ENCODE measurements at places on chromosomes 3 and 15.

GRCh38 chr15:90481023-90481422, 48.7 kb upstream of the CRTC3 start:
- no peak for DNase-seq

DNA sequence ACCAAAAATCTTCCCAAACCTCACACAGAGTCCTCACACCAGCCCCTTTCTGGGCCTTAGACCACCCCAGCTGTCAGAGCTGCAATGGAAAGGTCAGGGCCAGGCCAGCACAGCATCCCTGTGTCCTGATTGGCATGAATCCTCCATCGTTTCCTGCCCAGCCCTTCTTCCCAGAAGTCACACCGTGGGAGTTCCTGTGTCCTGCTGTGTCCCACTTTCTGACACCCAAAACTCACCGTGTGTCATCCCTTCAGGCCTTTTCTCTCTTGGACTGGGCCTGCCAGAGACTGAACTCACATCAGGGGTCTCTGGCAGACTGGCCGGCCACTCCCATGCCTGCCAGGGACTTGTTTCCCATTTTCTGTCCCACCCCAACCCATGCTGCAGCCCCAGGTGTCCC, 32.5 kb upstream of the CHRNB4 start:
- DNase-seq: no peak

- no peak for DNase-seq
These were observed 334.2 kb upstream of the SEMA6D start for GRCh38 chr15:47383102-47383501.

DNA sequence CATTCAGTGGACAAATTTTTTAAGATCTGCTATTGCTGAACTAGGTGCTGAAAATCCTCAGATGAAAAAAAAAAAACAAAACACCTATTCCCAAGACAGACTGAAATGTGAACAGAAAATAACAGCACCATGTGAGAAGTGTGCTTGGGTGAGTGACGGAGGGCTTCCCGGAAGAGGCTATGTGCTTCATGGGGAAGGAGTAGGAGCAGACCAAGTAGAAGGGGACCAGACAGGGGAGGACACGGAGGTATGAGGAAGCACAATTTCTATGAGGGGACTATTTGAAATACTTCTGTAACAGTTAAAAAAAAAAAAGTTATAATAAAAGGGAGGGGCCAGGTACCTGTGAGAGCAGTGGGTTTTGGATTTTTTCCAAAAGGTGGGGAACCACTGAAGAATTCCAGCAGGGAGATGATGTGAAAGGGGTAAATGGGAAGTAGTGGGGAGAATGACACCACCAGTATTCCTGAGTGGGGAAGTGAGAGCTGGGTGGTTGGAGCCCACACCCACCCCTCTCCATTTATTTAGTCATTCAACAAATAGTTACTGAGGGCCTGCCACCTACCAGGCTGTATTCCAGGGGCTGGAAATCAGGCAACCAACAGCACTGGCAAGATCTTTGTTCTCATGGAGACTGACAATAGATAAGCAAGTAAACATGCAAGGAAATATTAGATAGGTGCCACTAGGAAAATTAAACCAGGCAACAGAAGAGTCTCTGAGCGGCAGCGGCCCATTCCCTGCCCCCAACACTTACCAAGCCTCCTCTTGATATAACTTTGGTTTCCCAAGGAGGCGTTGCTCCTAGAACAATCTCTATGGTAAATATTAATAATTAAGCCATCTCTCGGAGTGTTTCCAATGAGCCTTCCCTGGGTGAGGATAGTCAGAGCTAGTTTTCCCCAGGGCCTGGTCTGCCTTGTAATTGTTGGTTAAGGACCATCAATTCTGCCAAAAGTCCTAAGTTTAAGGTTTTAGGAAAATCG, 3.8 kb upstream of the USP3 start:
- no peak for DNase-seq

DNA sequence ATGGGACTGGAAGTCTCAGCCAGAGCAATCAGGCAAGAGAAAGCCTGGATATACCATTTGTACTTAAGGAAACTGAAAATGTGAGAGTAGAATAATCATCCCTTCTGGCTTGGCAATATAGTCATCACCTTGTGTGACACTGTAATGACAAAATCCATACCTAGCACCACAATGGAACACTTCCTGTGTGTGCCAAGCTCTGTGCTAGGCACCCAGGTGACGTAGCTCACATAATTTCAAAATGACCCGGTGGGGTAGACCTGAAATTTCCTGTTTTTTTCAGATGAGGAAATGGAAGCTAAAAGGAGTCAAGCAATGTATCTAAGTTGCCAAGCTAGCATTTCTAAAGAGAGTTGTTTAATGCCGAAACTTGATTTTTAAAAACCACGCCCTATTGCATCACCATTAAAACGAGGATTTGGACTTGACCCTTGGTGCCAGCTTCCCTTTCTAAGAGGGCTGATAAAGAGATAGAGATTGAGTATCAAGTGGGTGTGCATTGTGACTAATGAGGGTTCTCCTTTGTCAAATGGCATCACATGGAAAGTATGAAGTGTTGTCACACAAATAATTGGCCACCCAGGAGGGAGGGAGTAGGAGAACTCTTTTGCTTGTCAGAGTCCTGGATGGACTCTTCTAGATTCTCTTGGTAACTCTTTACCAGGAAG, 141.3 kb upstream of the PDZRN3 start:
- peak; percentile 67 for DNase-seq

DNA sequence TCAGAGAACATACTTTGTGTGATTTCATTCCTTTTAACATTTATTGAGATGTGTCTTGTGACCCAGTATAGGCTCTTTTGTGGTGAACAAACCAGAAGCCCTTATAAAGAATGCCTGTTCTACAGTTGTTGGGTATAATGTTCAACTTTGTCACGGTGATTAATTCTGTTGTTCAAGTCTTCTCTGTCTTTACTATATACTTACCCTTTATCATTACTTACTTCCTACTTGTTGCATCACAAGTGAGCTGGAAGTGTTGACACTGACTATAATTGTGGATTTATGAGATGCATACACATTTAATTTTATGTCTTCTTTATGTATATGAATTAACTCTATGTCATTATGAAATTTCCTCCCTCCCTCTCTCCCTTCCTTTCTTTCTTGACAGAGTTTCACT, 59.7 kb upstream of the TBL1XR1 start:
- DNase-seq: no peak

- DNase-seq: no peak
These were observed 166.0 kb downstream of the DPH6 start for GRCh38 chr15:35379972-35380371.

DNA sequence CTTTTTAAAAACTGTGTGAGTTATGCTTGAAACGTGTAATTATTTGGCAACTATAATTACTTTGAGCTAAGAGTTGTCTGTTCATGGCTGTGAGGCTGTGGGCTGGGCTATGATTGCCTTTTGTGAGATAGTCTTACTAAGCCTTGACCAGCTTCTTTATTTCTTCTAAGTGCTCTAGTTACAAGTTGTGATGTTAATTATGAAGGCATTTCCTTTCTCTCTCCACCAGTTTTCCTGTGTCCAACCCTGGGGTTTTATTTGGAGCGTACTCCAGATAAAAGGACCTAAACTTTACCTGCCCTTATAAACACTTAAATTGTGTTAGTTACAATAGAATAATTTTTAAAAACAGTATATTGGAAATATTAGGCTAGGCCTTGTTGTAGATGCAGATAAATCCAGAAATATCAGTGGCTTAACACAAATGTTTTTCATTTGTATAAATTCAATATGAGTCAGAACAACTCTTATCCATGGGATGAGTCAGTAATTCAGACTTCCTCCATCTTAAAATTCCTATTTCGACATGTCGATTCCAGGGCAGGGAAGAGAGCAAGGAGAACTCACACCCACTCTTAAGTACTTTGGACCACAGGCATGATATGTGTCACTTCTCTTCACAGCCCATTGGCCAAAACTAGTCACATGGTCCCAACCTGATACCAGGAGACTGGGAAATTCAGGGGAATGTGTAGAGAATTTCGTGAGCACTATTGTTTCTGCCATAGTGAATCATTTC, 17.0 kb downstream of the TMEM62 start:
- DNase-seq: peak; percentile 99

DNA sequence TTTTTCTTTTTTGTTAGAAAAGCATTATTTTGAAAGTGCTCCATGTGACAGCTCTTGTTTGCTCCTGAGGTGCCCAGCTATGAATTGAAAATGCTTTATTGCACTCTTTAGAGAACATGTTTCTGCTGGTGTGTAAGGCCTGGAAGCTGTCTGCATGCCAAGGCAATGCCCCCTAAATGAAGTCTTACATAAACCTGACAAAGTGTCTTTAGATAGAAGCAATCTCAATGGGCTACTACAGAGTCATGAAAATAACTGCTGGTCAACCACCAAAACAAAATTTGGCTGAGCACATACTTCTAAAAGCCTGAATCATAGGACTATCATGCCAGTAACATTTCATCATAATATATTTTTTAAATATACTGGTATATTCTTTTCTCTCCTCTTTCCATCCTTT, 178.7 kb downstream of the THRB start:
- peak; percentile 18 for DNase-seq

- peak; percentile 60 for DNase-seq
These were observed 3.4 kb upstream of the RARB start for GRCh38 chr3:25424614-25425013.

DNA sequence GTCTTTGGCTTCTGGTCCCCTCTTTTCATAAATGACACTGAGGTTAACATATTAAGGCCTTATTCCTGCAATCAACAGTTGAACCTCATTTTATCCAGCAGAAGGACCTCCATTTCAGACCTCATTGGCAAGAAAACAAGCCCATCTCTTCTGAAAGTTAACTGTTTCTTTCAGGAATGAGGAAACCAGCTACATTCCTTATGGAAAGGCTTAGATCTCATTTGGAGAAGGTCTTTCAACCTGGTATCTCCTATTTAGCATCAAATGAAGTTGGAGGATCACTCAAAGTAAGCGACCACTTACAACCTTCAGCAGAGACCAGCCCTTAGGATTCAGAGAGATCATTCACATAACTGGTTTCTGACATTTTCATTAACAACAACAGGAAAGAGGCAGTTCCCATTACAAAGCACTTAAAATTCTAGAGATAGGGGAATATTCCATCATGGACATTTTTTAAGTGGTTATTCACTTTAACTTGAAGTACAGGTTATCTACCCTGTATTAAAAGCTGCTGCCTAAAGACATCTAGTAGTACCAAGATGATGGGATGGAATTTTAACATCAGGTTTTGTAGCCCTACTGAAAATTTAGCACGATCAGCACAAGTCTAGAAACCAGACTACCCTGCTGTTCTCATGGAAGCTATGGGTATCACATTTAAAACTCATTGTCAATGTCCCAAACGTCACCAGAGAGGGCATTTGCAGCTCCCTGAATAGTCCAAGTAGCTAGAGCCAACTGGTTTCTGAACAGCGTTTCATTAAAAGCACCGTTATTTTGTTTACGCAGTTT, 30.4 kb downstream of the TFRC start:
- DNase-seq: no peak
